Kidney (tissue), 22 donors: ENCODE measurements at places on chromosomes 5 and 9. TPM values are rescaled to one million over a fixed set of nuclear protein-coding genes. Genes with fewer than 3 reads are reported as not detected.

The SPOCK1 gene
- 15.7 TPM for total RNA-seq

The CTXN3 gene
- 0.35 TPM for total RNA-seq

GRCh38 chr5:28301712-28302111, 1263.3 kb upstream of the CDH9 start:
- no peaks in the 10 kb centered on the region for H3K27me3 ChIP-seq
- no peaks in the 10 kb centered on the region for H3K36me3 ChIP-seq
- no peak overlapping the region for H3K27ac ChIP-seq
- no peak overlapping the region for H3K4me3 ChIP-seq

- H3K27ac ChIP-seq, result no peak overlapping the region
- no peak for DNase-seq
- no peaks in the 10 kb centered on the region for H3K27me3 ChIP-seq
- H3K4me3 ChIP-seq, result no peak overlapping the region
- no peaks in the 10 kb centered on the region for H3K36me3 ChIP-seq
Measured at GRCh38 chr5:170622933-170623332, 119.1 kb downstream of the KCNIP1 start.

DNA sequence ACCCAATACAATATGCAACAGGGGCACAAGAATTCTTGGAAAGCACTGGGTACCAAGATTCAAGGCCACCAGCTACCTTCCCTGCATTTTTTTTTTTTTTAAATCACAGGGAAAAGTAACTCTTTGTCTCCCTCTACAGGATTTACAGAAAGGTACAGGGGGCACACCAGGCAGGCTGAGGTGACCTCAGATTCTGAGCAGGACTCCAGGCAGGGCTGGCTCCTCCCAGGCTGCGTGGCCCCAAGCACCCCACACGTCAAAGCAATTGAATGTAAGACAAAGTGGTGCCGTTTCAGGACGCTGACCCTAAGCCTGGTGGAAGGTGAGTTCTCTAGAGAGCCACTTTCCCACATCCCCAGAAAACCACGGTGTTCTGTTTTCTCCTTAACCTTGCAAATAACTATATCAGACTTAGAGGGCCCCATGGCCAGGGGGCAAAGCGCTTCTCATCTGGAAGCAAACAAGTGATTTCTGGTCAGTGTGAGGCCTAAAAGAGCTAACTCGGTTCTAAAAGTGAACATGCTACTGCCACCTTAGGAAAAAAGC, 222.6 kb downstream of the ROR2 start:
- no peaks in the 10 kb centered on the region for H3K4me1 ChIP-seq
- H3K36me3 ChIP-seq, result no peaks in the 10 kb centered on the region

DNA sequence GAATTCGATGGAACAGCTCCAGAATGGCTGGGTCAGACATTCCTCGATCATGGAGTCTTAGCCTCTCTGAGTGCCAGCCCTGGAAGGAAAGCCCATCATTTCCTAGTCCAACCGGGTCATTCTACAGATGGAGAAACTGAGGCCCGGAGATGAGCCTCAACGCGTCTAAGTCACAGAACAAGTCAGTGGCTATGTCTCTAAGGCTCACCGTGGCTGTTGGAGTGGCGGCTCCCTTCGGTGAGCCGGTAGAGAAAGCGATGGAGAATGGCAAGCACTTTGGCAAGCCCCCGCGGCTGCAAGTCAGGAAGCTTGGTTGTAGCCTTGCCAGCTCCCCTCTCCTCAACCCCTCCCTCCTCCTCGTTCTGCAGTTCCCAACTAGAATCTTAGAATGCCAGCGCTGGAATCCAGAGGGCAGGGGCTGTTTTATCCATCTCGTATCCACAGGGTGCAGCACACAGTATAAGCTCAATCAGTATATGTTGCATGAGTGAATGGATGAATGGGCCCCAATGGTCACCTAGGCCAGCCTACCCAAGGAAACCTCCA, 438 bp upstream of the ARSI start:
- peaks cover 3% of the 10 kb centered on the region for H3K4me1 ChIP-seq
- no peak overlapping the region for H3K4me3 ChIP-seq
- H3K36me3 ChIP-seq, result no peaks in the 10 kb centered on the region
- H3K27ac ChIP-seq, result no peak overlapping the region
- H3K27me3 ChIP-seq, result peaks cover 3% of the 10 kb centered on the region

DNA sequence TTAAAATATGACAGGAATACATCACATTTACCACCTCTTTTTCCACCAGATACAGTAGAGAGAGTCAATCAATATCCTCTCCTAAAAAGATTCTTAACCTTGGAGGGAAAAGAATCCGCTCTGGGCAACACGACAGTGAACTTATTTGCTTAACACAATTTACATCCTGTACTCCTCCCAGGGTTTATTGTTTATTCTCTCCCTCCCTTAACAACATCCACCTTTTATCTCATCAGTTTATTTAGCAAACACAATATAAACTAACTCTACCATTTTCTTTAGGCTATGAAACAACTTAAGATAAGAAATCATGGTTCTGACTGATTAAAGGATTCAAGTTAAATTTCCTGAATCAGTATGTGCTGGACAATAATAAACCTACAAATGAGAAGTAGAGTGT, 50.9 kb downstream of the CERT1 start:
- no peak for DNase-seq
- no peaks in the 10 kb centered on the region for H3K36me3 ChIP-seq
- no peaks in the 10 kb centered on the region for H3K27me3 ChIP-seq

DNA sequence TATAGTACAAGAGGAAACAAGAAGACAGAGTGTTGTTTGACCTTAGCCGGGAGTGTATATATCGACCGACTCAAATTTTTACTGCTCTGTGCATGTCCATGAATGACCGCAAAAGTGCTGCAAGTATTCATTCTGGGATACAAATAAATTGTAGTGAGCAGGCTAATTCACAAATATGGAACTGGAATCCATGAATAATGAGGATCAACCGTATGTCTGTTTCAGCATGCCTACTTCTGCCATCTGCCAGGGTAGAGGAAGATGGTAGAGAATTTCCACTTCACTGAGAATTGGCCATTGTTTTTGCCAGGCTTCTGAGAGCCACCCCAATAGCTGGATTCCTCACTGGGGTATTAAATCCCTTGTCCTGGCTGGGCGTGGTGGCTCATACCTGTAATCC, 8.5 kb upstream of the RALGPS1 start:
- H3K36me3 ChIP-seq, result no peaks in the 10 kb centered on the region
- no peaks in the 10 kb centered on the region for H3K27me3 ChIP-seq
- H3K4me3 ChIP-seq, result no peak overlapping the region
- no peaks in the 10 kb centered on the region for H3K4me1 ChIP-seq

GRCh38 chr5:90886381-90886780, 327.8 kb downstream of the ADGRV1 start:
- H3K36me3 ChIP-seq, result no peaks in the 10 kb centered on the region
- H3K4me3 ChIP-seq, result no peak overlapping the region
- no peak for DNase-seq
- H3K27ac ChIP-seq, result no peak overlapping the region
- H3K4me1 ChIP-seq, result peaks cover 5% of the 10 kb centered on the region
- no peaks in the 10 kb centered on the region for H3K27me3 ChIP-seq

- no peak overlapping the region for H3K4me3 ChIP-seq
Measured at GRCh38 chr5:115555084-115555633, 10.6 kb upstream of the FEM1C start.

DNA sequence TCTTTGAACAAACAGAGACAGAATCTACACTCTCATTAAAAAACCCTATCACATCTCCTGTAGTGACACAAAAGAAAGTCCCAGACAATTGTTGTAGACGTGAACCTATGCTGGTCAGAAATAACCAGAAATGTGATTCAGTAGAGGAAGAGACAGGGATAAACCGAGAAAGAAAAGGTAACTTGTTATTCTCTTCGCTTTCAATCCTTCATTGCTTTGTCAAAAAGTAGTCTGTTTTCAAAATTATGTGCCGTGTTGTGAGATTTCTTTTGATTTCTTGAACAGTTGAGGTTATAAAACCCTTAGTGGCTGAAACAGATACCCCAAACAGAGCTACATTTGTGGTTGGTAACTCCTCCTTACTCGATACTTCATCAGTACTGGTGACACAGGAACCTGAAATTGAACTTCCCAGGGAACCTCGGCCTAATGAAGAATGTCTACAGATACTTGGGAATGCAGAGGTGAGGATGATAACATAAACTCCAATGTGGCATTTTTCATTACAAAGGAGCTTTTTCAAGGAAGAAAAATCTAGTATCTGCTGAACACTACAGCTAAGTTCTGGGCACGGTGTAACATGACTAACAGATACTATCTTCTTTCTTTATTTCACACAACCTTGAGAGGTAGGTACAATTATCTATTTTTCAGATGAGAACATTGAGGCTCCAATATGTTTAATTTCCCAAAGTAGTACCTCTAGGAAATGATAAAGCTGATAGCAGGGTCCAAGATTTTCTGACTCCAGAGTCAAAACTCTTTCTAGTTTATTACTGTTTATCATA, 14.3 kb downstream of the HMGCR start:
- no peaks in the 10 kb centered on the region for H3K4me1 ChIP-seq
- peaks cover 31% of the 10 kb centered on the region for H3K36me3 ChIP-seq
- H3K27me3 ChIP-seq, result no peaks in the 10 kb centered on the region
- H3K27ac ChIP-seq, result no peak overlapping the region

- no peaks in the 10 kb centered on the region for H3K36me3 ChIP-seq
- H3K27me3 ChIP-seq, result no peaks in the 10 kb centered on the region
- H3K27ac ChIP-seq, result no peak overlapping the region
- no peak overlapping the region for H3K4me3 ChIP-seq
- H3K4me1 ChIP-seq, result no peaks in the 10 kb centered on the region
- no peak for DNase-seq
Measured at GRCh38 chr9:19651681-19652080, 137.2 kb downstream of the SLC24A2 start.

DNA sequence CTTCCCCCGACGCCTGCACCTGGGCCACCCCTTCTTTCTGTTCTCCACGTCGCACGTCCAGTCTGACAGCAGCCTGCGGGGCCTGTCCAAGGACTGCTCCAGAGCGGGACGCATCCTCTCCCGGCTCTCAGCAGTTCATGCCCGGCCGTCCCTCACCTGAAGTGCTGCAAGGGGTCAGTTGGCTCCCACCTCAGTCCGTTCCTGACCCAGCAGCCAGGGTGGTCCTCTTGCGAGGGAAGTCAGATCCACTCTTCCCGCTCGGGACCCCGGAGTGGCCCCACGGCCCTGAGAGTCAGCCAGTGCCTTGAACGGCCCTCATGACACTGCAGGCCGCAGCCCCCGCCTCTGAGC, 249.7 kb upstream of the IRX4 start:
- peaks cover 5% of the 10 kb centered on the region for H3K4me1 ChIP-seq
- H3K27me3 ChIP-seq, result peaks cover 3% of the 10 kb centered on the region
- no peaks in the 10 kb centered on the region for H3K36me3 ChIP-seq
- no peak overlapping the region for H3K4me3 ChIP-seq
